Common myeloid progenitor, CD34-positive (primary cell): ENCODE measurements at places on chromosomes 1 and 21.

DNA sequence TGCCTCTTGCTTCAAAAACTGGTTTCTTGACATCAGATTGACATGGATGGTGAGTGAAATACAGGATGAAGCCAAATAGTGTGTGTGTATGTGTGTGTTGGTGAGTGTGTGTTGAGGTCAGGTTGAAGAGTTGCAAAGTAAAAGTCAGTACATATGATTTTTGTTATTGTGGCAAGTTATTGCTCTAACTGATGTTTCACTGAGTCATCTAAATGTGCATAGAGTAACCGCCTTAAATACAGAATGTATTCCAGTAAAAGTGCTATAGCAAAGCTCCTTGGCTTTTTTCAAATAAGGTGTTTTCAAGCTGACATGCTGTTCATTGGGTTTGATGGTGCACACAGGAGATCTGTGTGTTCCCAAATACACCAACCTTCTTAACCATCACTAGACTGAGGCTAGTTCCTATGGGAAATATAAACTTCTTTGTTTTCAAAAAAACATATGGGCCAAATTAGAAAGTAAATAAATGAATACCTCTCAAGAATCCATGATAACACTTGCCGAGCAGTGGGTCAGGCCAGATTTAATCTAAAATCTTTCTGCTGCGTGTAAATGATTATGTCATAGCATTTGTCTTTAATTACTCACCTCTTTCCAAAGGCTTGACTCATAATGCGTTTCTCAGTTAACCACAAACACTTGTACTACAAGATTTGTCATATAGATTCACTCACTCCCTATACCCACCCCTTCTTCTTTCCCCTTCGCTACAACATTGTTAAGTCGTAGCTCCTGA, 151.1 kb downstream of the LYPLAL1 start:
- no peak for DNase-seq

- DNase-seq: no peak
Observed at GRCh38 chr1:168408884-168409283, 128.2 kb downstream of the TBX19 start.

DNA sequence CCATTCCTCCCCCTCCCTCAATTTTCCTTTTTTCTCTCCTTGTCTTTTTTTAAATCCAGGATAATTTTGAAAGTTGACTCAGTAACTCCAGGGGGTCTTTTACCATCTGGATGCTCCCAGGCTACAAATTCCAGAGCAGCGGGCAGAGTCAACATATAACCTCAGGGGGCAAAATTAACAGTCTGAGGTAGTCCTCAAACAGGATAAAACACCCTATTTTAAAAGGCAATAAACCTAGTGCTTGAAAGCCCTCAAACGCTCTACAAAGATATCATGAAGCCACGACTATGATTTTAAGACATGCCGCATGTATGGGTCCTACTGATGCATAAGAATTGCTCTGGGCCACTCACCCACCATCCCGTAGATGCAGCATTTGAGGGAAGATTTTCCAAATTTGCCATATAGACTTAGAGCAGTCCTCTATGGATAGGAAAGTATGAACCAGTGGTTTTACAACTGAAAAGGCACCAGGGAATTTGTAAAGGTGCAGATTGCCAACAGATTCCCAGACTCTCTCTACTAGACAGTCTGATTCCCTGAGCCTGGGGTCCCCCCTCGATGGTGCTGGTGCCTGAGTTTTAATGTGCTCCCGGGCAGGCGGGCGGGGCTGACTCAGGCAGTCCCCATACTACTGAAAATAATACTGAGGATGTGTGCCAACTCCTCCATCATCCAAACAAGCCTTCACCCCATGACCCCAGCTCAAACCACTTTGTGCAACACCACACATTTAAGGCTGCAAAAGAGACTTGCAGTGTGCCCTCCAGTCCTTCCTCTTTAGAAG, 37.2 kb downstream of the PTPN14 start:
- DNase-seq: no peak

GRCh38 chr1:99292886-99293285, 28.6 kb downstream of the PLPPR4 start:
- DNase-seq: no peak

DNA sequence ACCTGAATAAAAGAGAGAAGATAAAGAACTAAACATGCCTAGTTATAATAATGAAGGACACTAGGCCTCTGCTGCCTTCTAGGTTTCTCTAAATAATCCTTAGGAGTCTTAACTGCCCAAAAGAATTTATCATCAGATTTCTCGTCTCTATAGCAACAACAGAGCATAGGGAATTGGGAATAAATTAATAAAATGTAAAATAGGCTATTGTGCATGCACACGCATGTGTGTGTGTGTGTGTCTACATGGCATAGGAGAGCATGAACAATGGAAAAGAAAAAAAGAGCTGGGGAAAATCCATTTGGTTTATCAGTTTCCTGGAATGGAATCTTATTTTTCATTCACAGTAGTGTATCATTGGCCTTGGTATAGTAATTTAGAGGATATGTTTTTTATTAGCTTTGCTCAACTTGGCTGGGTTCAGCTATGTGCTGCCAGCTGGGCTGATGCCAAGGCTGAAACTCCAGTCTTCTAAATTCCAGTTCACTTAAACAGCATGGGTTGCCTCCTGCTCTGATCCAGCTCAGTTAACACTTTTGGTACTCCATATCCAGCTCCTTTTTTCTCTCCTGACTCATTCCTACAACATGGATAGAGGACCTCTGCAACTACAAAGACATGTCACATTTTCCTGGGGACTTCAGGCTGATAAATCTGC, 80.6 kb upstream of the SLFNL1 start:
- DNase-seq: no peak

DNA sequence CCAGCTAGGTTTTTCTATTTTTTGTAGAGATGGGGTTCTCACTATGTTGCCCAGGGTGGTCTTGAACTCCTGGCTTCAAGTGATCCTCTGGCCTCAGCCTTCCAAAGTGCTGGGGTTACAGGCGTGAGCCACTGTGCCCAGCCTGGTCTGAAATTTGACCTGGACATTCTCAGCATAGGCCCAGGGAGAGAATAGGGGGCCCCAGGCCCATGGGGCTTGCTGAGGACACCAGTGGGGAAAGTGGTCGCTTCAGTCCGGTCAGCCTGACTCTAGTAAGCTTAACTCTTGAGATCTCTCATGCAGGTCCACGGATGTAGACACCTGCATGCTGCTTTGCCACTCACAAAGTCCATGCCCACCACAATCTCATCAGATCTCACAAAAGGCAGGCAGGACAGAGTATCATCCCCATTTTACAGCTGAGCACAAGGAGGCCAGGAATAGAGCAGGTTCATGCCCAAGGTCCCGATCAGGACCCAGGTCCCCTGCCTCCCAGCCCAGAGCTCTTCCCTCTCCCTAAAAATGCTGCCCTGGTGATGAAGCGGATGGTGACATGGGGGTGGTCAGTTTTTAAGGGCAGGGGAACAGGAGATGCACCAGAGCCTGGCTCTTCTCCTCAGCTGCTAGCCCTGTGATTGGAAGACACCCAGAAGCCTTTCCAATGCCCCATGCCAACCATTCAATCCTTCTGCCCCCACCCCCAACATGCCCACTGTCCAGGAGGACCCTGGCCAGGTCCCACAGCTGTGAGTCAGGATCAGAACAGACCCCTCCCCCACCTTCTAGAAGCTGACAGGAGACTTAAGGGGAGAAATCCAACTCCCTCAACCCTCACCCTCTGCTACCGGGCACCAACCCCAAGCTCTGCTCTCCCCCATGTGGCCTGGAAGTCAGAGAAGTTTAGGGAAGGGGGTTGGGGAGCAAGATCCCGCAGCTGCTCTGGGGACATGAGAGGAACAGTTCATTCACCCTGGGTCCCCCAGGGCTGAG, 1.8 kb downstream of the FHL3 start:
- no peak for DNase-seq

- peak; percentile 80 for DNase-seq
Observed at GRCh38 chr1:186605762-186606350, 74.4 kb downstream of the PTGS2 start.

DNA sequence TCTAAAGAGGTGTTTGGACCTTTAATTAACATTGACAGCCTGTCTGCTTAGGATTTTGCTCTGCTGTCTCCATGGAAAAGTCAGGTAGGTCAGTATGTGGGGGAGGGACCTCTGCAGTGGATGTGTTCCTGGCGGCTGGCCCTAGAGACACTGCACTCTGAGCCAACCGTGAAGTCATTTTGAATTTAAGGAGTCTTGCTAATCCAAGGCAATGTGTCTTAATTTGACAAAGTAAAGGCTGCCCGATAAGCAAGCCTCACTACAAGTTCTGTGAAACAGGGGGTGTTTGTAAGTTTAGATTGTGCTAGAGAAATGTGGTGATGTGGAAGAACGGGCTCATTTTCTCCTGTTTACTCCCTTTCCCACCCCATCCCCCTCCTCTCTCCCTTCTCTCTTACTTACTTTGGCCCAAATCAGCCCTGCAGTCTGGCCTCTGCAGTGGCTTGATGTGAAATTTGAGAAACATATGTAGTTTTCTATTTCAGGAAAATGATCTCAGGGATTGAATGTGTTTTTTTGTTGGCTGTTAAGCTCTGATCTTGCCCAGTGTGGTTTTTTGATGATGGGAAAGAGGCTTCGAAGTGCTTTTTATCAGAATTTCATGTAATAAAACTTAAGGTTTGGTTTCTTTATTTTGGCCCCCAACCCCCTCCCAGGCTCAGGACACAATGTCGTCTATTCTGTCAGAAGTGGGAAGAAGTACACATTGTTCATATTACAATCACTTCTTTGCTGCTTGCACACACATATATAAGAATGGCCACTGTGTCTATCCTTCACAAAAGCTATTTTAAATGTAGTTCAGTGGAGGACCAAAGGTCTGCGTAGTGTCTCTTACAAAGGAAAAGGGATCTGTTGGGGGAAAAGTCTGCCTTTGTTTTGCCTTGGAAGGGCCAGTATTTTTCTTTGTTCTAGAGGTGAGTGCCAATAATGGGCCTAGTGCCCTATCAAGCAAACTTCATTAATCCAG, 96.6 kb downstream of the FGGY start:
- DNase-seq: no peak

- no peak for DNase-seq
Observed at GRCh38 chr1:23343221-23344110, 618 bp downstream of the HNRNPR start.

GRCh38 chr1:242449661-242450060, 74.8 kb downstream of the PLD5 start:
- DNase-seq: no peak

- DNase-seq: no peak
Observed at GRCh38 chr21:44993321-44994046, 53.7 kb downstream of the SLX9 start.

DNA sequence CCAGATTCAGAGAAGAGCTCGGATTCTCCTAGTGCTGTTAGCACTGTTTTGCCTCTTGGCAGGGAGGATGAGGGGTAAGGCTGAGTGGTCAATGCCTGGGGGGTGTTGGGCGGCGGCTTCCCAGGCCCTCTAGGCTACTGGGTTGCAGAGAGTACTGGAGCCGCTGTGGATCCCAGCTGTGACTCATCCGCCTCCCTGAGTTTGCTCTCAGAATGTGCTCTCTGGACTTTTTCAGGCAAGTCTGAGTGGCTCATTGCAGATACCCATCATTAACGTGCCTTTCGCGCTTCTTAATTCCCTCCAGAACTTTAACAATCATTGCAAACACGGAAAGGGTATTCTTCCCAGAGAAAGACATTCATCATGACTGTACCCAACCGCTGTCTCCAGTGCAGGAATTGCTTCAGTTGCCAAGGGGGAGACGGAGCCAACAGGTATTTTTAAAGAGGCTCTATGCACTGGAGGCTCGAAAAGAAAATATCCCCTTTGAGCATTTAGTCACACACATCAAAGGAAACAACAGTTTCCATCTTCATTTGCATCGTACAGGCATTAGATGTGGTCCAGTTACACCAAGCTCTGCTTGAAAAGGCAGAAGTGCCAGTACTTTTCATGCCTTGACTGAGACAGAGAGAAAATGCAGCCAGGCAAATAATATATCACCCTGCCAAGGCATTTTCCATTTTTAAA, 14.4 kb upstream of the CAMTA1 start:
- no peak for DNase-seq

DNA sequence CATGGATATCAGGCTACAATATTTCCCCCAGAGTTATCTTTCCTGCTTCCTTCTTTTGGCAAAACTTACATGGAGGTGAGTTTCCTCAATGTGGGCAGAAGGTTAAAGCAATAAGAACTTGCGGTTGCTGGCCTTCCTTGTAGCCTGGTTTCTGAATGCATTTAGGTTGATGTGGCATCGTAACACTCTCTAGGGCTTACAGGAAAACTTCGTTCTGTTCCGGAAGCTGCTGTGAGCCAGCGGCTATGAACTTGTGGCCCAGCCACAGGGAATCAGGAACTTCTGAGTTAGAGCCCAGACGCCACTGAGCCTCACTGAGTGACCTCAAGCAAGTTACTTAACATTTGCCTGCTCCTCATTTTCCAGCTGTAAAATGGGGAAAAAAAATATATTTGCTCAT, 623.4 kb upstream of the ADAMTS5 start:
- DNase-seq: peak; percentile 24

DNA sequence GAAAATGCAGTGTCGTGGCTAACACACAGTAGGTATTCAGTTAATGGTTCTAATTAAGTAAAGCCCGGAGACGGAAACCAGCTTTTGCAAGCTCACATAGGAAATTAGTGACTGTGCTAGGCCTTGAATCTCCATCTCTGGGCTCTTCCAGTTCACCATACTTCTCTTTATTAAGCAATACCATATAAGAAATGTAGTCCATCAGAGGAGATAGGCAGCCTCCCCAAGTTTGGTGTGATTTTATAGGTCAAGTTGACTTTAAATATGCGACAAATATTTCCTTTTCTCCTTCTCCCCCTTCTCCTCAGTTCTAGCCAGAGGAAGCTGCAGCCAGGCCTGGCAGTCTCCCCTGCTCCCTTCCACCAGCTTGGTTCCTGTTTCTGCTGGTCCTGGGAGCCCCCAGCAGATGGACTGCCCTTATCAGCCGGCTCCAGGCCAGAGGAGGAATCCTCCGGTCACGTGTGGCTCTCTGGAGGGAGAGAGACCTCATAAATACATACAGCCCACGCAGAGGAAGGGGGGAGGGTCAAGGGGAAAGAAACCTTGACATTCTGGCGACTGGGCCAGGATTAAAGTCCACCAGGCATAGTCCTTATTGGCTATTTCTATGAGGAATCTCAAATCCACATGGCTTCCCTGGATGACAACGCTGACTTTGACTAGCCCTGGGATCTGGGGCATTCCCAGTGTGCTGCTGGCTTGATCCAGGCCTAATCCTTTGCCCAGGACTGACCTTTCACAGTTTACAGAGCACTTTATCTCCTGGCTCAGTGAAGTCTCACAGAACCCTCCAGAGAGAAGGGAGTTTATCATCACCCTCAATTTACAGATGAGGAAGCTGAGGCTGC, 115.1 kb upstream of the JUN start:
- peak; percentile 95 for DNase-seq

DNA sequence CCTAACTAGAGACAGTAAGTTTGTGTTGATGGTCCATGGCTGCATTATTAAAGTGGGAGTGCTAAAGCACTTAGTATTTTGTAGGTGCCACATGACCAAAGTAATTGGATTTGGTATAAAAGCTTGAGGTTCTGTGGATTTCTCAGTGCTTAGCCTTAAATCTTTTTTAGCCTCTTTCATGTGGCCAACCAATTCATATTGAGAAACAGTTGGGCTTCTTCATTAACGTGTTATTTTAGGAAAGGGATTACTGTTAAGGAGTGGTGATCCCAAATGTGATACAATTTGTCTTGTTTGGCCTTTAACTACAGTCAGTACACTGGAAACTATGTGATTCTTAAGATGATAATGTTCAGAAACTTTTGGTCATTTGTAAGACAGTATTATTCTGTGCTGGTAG, 25.5 kb downstream of the MAN1A2 start:
- DNase-seq: no peak

- no peak for DNase-seq
Observed at GRCh38 chr1:45047032-45047431, 35.0 kb downstream of the UROD start.
